ENCODE measurements at places on chromosomes 16 and 17.

DNA sequence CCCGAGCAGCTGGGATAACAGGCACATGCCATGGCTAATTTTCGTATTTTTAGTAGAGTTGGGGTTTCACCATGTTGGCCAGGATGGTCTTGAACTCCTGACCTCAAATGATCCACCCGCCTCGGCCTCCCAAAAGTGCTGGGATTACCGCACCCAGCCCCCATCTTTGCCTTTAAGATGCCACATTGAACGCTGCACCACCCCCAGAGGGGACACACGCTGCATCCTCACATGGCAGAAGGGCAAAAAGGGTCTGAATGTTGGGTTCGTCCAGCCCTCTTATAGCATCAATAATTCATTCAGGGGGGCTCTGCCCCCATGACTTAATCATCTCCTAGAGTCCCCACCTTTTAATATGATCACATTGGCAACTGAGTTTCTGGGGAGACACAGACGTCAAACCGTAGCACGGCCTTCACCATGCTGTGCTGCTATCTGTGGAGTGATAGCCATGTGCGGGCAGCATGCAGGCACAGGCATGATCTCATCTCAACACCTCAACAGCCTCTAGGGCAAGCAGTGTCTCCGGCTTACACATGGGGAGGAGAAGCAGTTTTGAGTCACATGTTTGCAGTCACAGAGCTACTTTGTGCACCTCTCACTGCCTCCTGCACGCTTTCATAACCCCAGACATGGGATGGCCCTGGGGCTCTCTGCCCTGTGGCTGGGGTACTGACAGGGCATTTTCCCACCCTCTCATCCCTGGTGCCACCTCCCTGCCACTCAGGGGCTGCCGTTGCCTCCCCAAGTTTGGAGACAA lies 30.0 kb downstream of the IL21R start:
- no peak for DNase-seq

- DNase-seq, result no peak
These were observed 1.8 kb upstream of the HELZ start for GRCh38 chr17:67246653-67247415.

- no peak for DNase-seq
These were observed 994 bp downstream of the PITPNA start for GRCh38 chr17:1561420-1562175.

DNA sequence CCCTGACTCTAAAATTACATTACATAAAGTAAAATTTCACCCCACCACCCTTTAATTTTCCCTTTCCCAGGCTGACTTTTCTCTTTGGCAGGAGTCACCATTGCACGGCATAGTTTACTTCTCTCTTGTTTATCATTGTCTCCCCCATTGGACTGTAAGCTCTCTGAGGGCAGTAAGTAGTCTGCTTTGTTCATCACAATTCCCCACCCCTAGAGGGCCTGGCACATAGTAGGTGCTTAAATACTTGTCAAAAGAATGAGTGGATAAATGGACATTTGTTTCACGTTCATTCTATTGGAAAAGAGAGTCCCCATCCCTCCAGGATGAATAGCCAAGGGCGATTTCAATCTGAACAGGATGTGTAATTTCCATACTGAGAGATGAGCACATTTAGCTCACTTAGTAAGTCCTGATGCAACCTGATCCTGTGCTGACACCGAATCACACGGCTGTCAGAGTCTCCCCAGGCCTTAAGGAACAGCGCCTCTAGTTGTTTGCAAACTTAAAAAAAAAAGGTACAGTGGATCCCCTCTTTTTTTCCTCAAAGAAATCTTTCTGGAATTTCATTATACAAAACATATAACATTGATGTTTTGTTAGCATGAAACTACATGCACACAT lies 54.0 kb downstream of the AKAP1 start:
- peak; percentile 25 for DNase-seq

GRCh38 chr16:84294531-84295142 lies at the start of gene WFDC1:
Gene WFDC1, plus strand, starts transcription at chr16:84294878. Its CDS starts 94 bp downstream, at chr16:84294972.
- peak; percentile 12 for DNase-seq

DNA sequence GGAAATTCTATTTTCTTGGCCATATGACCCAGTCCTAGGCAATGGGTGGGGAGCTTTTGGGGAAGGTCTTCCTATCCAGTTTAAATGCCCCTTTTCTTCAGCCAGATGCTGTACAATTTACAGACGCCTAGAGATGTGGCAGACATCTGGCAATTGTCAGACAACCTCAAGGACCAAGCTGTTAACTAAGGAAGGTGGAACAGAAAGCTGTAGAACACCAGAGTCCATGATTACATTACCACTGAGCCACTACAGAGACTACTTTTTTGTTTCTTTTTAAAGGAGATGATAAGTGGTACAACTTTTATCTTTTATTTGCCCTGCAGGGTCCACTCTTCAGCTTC lies 21.1 kb upstream of the CORO6 start:
- no peak for DNase-seq

DNA sequence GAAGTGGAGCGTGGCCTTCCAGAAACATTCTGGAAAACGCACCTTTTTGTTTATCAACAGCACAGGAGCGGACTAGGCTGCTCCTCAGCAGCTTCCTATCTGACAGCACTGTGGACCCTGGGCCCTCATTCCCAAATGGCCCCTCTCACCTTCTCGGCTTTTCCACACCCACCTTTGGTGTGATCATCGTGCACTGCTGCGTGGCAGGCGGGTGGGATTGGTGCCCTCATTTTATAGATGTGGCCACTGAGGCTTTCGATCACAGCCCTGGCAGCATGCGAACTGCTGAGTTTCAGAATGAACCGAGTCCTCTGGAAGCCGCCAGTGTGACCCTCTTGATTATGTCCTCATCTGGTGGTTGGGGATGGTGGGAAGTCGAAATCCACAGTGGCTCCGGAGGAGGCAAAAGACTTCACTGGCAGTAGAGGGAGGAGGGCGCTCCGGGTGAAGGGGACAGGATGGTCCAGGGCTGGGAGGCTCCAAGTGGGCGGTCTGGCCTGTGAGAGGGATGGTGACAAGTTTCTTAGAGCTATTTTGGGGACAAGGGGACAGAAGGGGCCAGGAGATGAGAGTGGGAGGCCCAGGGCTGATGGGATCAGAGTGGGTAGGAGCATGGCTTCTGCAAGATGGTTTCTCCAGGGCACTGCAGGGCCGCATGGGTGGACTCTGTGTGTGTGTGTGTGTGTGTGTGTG lies 49.5 kb downstream of the NKD1 start:
- no peak for DNase-seq

DNA sequence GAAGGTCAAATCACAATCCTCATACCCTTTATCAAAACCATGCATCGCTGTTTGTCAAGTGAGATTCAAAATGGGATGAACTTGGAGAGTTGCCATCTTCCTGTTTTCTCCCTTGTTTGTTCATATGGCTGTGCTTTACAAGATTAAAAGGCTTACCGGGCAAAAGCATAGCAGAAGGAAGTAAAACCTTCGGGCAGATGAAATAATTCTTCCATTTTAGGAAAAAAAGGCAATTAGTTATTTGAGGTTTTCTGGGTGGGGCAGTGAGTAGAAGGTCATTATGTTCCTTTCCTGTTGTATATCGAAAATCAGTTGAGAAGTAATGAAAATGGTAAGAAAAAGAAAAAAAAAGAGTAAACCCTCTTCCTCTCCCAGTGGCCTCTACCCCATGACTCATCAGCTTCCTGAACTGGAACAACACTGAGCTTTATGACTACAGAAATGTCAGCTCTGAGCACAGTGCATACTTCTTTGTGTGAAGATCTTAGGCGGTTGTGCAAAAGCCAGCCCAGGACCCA lies 369.2 kb downstream of the CDH13 start:
- DNase-seq, result peak; percentile 16

DNA sequence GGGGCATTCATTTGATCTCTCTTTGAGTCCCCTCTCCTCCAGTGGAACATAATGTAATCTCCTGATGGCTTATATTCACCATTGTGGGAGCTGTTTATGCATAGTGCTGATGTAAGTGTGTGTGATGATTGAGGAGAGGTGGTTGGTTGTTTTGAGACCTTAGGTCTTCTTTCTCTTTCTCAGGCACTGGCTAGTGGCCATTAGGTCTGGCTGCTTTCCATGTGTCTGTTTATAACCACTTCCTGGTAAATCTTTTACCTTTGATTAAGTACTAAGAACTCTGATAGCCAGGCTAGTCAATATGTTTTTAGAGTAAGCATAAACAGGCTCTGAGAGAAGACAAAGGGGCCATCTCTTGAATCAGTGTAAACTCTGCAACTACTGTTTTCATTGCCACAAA lies 27.9 kb downstream of the VAT1L start:
- no peak for DNase-seq

- DNase-seq, result no peak
These were observed 372.7 kb upstream of the ZFHX3 start for GRCh38 chr16:73420676-73421075.

GRCh38 chr17:15922586-15922985 lies 22.3 kb upstream of the ADORA2B start:
- no peak for DNase-seq

DNA sequence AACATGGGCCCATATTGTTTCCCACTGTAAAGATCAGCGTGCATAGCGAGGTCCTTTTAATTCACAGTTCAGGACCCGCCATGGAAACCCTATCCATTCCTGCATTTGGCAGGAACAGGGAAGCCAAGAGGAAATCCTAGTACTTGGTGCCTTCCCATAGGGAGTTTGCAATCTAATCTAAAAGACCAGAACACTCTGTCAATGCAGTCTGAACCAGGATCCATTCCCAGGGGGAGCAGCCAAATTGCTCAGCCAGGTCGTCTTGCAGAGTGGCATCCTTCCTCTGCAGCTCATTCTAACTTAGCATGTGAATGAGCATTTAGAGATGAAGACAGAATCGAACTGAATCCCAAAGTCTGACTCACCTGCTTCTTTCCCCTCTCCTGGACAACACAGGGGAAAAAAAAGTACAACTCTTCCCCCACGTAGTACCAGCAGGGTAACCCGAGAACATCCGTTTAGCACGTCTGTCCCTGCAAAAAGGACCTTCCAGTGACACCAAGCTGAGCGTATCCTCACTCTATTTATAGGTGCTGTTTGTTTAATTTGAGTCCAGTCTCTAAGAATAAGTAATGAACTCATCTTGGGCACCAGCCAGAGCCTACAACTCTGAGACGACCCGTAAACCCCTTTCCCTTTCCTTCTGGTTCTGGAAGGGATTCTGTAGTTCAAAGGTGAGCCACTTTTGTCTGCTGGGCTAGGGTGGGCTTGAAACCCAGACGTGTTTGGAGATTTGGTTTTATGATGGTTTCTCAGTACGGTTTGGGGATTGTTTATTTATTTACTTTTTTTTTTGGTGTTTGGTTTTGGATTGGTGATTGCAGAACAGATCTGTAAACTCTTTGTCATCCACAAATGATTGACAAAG lies 74.5 kb downstream of the ERCC4 start:
- no peak for DNase-seq

- DNase-seq, result no peak
These were observed 382.7 kb downstream of the SOX9 start for GRCh38 chr17:72503556-72503955.

Data from suppressor macrophage treated with lipopolysaccharide for 4 hours (primary cell).